ENCODE measurements at places on chromosomes 3 and 15.
A peak's percentile ranks its signal among the peaks of the same experiment; 100 is the strongest.

GRCh38 chr15:77580996-77581682, 51.6 kb downstream of the LINGO1 start:
- DNase-seq: no peak

GRCh38 chr3:168073842-168074605, 21.7 kb downstream of the GOLIM4 start:
- DNase-seq: peak; percentile 35

GRCh38 chr15:78969687-78970349, 25.0 kb upstream of the CTSH start:
- DNase-seq: peak; percentile 32

- no peak for DNase-seq
These were observed 679 bp downstream of the RPL35A start for GRCh38 chr3:197950677-197951061.

DNA sequence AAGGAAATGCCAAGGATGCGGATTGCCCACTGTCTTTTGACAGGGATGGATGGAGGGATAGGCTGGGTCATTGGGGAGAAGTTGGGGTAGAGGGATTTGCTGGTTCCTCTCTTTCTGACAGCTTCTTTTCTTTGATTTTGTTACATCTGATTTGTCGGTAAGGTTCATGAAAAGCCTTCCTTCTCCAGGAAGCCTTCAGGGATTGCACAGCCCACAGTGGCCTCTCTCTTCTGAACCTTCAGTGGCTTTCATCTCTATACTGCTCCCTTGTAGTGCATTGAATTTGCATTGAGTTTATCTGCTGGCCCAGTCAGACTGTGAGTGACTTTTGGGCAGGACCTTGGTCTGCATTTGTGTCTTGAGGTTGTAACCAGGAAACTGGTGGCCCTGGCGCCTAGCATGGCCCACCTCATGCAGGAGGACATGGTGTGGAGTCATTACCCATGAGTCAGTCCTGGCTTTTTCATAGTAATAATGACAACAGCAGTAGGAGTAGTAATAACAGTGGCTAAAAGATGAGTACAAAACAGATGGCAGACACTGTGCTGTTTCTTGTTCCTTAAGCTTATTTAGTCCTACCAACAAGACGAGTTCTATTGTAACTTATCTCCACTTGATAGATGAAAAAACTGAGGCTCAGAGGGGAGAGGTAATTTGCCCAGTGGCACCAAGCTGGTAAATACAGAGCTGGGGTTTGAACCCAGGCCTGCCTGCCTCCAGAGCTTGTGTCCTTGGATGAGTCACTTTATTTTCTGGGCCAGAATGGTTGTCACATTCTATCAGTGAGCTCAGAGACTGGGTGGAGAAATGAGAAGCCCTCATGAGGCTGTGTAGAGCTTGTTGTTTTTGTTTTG, 28.4 kb downstream of the SMAD6 start:
- peak; percentile 75 for DNase-seq
